ENCODE measurements at places on chromosomes 6 and 20. TPM values are rescaled to one million over a fixed set of nuclear protein-coding genes. Genes with fewer than 3 reads are reported as not detected.

DUSP15 gene
- not detected for total RNA-seq

VNN1 gene
- 0.46 TPM for total RNA-seq

ZNF512B gene
- 6.8 TPM for total RNA-seq

GSTA2 gene
- not detected for total RNA-seq

All from hair follicular keratinocyte (primary cell).